ENCODE measurements at places on chromosomes 6 and 20. TPM values are rescaled to one million over a fixed set of nuclear protein-coding genes. Genes with fewer than 3 reads are reported as not detected.

The GMEB2 gene
- 7.4 TPM for total RNA-seq

- H3K4me1 ChIP-seq, result no peaks in the 10 kb centered on the region
- H3K36me3 ChIP-seq, result no peaks in the 10 kb centered on the region
- H3K4me3 ChIP-seq, result no peak overlapping the region
- no peak overlapping the region for H3K27ac ChIP-seq
- H3K27me3 ChIP-seq, result no peaks in the 10 kb centered on the region
Observed at GRCh38 chr6:147468634-147469033, 39.9 kb upstream of the SAMD5 start.

- peak overlapping the region; percentile 96 for H3K4me3 ChIP-seq
- H3K27ac ChIP-seq, result peak overlapping the region; percentile 94
- no peaks in the 10 kb centered on the region for H3K27me3 ChIP-seq
- H3K4me1 ChIP-seq, result peaks cover 28% of the 10 kb centered on the region
- DNase-seq, result peak; percentile 92
- peaks cover 36% of the 10 kb centered on the region for H3K36me3 ChIP-seq
Observed at GRCh38 chr20:2469991-2470422, 582 bp downstream of the SNRPB start.

The BHLHE23 gene
- total RNA-seq, result not detected

The CEP85L gene
- total RNA-seq, result 15.2 TPM

The STX11 gene
- 0.36 TPM for total RNA-seq

DNA sequence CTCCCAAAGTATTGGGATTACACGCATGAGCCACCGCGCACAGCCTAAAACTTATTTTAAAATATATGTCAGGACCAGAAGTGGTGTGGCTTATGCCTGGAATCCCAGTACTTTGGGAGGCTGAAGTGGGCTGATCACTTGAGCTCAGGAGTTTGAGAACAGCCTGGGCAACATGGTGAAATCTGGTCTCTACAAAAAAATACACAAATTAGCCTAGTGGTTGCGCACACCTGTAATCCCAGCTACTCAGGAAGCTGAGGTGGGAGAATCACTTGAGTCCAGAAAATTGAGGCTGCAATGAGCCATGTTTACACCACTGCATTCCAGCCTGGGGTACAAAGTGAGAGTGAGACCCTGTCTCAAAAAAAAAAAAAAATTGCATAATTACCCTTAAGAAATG lies 13.7 kb downstream of the PXT1 start:
- DNase-seq, result no peak
- no peak overlapping the region for H3K4me3 ChIP-seq
- H3K36me3 ChIP-seq, result no peaks in the 10 kb centered on the region
- peaks cover 21% of the 10 kb centered on the region for H3K4me1 ChIP-seq
- H3K27ac ChIP-seq, result no peak overlapping the region

DNA sequence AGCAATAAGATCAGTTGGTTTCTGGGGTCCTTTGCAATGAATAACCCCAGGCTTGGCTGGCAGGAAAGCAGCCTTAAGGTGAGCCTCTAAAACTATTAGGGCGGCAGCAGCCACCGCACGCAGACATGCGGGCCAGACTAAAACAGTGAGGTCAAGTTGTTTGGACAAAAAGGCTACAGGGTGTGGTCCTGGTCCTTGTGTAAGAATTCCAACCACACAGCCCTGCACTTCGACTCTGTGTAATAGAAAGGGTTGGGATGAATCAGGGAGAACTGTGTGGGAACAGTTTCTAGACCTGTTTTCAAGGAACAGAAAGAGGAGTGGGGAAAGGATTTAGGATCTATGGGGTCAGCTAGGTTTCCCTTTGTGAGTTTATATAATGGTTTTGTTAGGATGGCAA lies 237.6 kb downstream of the SMOC2 start:
- no peaks in the 10 kb centered on the region for H3K27me3 ChIP-seq
- no peak for DNase-seq
- no peaks in the 10 kb centered on the region for H3K36me3 ChIP-seq
- no peaks in the 10 kb centered on the region for H3K4me1 ChIP-seq

Measured in osteoblast (primary cell).